ENCODE measurements at places on chromosomes 16 and 17.

DNA sequence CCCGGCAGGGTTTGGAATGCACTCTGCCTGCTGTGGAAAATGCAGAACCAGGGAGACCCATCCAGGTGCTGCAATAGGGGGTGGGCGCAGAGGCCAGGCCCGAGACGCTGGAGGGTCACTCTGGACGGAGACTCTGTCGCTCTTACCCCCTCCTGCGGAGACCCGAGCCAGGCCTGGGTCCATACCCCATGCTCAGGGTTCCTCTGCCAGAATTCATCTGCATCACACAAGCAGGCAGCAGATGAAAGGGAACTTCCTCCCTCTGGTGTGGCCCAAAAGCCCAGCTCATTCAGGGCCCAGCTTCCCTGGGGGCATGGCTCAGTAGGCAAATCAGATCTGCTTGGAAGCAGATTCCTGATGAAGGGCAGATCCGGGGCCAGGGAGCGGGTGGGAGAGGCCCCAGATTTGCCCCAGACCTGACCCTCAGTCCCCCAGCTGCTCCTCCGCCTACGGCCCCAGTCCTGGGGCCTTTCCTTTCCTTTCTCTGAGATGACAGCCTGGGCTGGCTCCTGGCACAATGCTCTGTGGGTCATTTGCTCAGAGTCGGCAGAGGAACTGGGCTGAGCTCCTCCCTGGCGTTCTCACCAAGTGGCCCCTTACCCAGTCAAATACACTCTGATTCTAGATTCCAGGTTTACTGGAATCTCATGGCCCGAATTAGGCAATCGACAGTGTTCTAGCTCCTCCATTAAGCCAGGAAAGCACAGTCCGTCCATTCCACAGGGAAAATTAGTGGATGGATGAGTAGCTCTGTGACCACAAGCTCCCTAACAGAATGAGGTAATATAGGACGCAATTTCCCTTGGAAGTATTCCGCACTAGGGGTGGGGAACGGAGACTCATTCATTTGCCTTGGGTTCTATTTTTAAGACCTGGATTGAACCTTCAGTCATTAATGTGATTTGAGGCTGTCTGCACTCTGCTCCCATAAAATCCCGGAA is 19.1 kb upstream of the RASD1 start:
- no peak for DNase-seq

DNA sequence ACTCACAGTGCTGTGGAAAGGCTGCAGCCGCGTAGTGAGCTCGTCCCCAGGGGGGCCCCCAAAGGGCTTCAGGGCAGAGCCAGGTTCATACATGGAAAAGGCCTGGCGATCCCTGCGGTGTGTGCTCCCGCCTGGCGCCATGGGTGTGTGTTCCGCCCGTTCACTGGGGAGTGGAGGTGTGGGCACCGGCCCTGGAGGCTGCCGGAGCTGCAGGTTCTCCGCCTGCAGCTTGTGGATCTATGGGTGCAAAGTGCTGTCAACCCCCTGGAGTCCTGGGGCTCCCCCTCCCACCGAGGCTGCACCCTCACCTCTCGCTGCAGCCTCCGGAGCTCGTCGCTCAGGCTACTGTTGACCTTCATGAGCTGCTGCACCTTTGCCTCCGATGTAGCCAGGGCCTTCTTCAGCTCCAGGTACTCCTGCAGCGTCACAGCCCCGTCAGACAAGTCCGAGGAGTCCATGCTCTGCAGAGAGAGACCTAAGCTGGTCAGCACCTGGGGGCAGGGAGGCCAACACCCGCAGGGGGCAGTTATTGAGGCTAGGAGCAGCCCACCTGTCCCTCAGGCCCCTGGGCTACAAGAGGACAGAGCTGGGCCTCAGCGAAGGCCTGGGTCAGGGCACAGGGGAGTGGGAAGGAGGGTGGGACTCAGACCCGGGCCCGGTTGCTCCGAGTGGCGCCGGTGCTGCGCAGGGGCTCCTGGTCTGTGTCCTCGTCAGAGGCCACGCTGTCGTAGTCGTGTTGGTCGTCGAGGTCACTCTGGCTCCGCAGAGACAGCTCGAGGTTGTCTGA is 7.9 kb downstream of the TP53I13 start:
- no peak for DNase-seq

- DNase-seq = no peak
These were observed 3.1 kb upstream of the CEP20 start for GRCh38 chr16:15891508-15891907.

GRCh38 chr16:19093631-19094541 is 19.9 kb upstream of the ITPRIPL2 start:
- DNase-seq = no peak
